ENCODE measurements at places on chromosomes 12 and 14.
A peak's percentile ranks its signal among the peaks of the same experiment; 100 is the strongest.

- no peak for DNase-seq
These were observed 5.1 kb downstream of the BCL7A start for GRCh38 chr12:122026706-122027333.

DNA sequence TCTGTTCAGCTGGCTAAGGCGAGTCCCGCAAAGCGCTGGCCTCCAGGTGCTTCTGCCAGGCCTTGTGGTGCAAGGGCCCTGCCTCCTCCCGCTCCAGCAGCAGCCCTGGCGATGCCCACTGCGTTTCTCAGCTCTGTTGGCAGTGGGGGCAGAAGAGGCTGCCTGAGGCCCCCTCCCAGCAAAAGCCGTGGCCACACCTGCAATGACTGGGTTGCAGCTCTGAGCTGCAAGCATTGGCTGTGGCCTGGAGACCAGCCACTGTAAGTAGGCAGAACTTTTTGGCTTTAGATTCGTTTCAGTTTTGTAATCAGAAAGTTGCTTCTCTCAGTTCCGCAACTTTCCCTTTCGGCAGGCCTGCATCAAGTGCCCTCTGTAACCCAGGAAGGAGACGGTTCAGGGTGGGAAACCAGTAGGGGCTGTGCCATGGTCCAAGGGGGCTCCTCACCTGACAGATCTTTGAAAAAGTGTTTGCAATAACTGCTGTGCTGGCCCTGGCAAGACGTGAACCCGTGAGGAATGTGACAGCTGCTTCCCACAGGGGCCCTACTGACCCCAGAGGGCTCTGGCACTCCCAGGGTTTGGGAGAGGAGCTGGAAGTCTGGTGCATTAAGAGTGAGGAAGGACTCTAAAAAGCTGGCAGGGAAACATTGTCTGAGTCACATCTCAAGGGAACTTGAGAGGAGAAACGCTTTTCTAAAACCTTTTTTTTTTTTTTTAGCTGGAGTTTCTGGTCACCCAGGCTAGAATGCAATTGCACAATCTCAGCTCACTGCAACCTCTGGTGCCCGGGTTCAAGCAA is 54.5 kb upstream of the MAX start:
- no peak for DNase-seq

DNA sequence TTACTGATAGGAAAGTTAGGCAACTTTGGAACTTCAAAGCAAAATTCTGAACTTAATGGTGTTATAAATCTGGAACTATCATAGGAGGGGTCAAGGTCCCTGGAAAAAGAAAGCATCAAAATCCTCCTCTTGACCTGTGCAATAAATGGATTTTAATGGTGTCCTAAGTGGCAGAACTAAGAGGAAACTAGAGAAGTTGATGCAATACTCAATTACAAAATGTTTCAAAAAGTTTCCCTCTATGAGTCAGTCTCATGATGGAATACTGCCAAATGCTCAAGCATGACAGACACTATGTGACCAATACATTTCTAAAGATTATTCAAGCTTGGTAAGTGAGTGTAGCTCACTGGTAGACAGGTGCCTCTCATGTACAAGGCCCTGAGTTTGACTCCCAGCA is 47.7 kb upstream of the ERGIC2 start:
- no peak for DNase-seq

- DNase-seq = peak; percentile 3
These were observed 133.5 kb downstream of the CPNE8 start for GRCh38 chr12:38771871-38772270.

GRCh38 chr14:97442363-97442762 is 645.2 kb downstream of the VRK1 start:
- DNase-seq = no peak

GRCh38 chr14:64407329-64407728 is 19.2 kb downstream of the MTHFD1 start:
- DNase-seq = no peak

DNA sequence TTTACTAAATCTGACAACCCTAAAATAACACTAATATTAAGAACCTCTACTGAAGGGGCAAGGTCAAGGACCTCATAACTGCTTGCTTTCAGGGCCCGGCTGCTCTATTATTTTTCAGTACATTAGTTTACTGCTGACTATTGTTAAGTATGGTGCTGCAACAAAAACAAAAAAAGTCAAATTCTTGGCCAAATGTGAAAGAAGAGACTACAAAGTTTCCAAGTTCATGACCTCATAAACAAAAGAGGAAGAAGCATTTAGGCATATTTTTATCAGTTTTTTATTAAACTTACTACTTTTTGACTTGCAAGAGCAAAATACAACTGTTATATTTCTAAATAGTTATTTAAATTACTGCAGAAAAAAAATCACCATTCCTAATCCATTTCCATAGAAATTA is 109.8 kb upstream of the GPHB5 start:
- DNase-seq = no peak

DNA sequence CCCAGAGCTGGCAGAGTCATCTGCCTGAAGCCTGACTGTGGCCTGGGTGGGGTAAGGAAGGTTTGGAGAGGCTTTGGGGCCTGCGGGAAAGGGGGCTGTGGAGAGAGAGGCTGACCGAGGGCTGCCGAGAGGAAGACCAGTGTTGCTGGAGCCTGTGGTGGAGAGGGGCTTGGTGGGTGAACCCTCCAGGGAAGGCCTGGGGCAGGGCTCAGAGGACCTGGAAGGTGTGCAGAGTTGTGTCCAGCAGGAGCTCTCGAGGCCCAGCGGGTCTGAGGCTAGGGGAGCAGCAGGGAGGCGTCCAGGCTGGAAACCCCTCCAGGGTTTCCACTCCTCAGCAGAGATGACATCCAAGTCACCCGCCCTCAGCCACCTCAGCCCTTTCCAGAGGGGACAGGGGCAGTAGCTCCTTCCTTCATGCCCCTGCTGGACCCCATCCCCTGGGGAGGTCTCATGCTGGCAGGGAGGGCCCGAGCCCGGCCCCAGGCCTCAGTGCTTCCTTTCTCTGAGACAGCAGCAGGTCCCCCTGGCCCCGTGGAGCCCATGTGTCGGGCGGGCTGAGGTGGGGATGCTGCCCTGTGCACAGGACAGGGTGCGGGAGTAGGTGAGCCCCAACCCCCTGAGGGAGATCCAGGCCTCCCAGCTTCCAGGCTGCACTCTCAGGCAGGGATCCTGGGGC is 8.4 kb downstream of the CEP170B start:
- DNase-seq = no peak

DNA sequence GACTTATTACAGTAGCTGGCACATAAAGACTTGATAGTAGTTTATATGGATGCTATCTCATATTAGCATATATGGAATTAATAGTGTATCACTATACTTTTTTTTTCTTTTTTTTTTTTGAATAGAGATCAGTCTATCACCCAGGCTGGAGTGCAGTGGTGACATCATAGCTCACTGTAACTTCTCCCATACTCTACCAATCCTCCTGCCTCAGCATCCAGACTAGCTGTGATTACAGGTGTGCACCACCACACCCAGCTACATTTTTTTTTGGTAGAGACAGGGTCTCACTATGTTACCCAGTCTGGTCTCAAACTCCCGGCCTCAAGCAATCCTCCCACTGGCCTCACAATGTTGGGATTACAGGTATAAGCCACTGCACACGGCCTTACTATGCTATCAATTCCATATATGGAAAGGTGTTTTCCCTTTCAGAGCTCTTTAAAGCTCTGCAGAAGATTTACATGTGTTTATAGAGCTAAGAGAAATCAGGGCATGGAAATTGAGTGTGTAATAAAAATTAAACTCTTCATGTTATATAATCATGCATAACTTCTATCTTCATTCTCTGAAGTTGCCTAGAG is 1.8 kb upstream of the TBK1 start:
- no peak for DNase-seq

DNA sequence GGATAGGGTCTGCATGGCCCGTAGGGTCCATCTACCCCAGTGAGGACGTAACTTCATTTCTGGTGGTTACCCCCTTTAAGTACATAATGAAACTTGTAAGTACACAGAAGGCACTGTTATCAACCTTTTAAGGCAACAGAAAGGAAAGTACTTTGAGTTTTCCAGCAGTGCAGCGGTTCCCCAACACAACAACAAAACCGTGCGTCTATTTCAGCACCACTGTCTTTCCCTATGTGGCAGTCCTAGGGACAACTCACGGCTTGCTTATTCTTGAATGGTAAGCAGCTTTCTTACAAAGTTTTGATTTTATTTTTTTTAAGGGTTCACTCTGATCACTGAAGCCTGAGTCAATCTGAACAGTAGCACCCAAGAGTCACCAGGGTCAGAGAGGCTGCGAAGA is 46.3 kb downstream of the FOXN3 start:
- no peak for DNase-seq

DNA sequence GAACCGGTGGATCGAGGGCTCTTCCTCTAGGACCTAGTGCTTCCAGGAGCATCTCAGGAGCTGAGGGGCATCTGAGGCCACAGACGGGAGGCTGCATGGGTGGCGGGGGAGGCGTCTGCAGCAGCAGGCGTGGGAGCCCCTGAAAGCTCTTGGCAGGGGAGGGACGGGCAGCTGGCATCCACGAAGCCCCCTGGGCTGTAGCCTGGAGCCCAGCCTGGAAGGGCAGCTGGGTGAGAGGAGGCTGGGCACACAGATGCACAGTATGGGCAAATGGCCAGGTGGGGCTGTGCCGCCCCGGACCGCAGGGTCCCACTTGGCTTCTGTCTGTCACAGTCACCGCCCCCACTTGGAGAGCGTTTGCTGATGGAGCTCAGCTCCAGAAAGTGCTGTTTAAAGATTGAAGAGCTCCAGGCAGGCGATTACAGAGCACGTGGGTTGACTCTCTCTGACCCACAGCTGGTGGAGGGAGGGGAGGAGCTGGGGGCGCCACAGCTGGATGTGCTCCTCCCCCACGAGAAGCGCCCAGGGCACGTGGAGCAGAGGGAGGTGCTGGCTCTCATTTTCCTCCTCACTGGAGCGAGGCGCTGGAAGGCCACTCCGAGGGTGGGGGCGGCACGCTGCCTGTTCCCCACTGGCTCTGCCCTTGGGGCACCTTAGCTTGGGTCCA is 155.0 kb upstream of the C14orf180 start:
- DNase-seq = no peak

GRCh38 chr12:64695550-64695949 is 63.7 kb downstream of the GNS start:
- DNase-seq = no peak

DNA sequence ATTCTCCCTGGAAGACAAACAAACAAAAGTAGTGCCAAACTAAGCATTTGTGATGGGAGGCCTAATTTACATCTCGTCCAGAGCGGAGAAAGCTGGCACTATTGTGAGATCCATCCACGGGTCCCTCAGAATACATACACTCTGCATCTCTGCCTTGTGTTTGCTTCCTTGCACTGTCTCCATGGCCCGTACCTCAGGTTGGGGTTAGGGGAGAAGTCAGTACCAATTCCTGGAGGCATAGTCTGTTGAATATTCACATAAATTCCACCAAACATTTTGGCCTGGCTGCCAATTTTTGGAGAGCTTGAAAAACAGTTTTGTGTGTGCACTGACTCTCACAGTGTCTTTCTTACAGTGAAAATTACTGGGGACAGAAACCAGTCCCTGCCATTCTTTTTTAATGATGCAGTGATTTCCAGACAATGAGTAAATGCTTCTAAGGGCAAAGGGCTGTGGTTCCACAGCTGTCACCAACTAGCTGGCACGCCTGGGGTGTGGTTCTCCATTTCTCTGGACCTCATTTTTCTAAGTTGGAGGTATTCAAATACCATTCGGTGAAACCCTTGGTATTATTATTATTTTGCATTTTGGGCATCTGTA is 119.7 kb upstream of the HIF1A start:
- no peak for DNase-seq
